ENCODE measurements at places on chromosomes 12 and 14.

GRCh38 chr14:34234258-34234657 lies 227.8 kb downstream of the SPTSSA start:
- DNase-seq = no peak

GRCh38 chr12:1161197-1161596 lies 170.2 kb downstream of the ERC1 start:
- no peak for DNase-seq

DNA sequence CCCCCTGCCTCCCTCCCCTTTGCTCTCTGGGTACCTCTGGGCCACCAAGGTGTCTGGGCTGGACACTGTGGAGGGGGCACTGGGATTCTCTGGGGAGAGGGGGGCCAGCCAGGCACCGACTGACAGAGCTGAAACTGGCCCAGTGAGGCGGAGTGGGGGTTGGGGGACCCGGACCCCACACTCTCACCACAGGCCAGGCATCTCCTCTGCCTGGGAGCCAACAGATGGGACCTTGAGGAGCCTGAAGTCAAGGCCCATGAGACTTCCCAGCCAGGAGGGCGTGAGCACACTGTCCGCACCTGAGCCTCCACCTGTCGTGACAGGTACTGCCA lies 39.8 kb upstream of the PPP1R13B start:
- no peak for DNase-seq

DNA sequence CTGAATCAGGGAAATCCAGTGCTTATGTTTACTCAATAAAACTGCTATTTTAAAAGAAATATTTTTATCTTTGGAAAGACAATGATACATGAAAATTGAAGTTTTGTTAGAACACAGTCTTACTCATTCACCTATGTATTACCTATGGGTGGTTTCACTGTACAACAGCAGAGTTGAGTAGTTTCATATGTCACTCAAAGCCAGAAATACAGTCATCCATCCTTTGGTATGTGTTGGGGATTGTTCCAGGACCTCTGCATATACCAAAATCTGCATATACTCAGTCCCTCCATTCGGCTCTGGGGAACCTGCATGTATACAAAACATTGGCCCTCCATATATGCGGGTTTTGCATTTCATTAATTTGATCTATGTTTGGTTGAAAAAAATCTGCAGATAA lies 190.6 kb downstream of the GPHN start:
- no peak for DNase-seq

GRCh38 chr14:95998656-95999055 lies 40.5 kb upstream of the C14orf132 start:
- DNase-seq = no peak

DNA sequence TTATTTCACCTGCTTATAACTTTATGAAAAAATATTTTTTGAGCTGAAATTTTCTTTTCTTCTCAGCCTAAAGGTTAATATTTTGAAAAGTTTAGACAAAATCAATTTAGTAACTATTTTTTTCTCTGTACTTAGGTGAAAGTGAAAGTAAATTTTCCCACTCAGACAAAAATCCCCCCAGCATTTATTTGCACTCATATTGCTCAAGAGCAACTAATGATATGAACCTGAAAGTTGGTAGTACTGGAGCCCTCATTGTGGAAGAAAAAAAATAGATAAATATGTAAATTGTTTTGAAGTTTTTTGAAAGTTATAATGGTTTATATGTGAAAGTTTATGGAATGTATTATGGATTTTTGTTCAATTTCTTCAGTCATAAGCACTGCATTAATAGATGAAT lies 1005.9 kb upstream of the ATXN7L3B start:
- DNase-seq = no peak

DNA sequence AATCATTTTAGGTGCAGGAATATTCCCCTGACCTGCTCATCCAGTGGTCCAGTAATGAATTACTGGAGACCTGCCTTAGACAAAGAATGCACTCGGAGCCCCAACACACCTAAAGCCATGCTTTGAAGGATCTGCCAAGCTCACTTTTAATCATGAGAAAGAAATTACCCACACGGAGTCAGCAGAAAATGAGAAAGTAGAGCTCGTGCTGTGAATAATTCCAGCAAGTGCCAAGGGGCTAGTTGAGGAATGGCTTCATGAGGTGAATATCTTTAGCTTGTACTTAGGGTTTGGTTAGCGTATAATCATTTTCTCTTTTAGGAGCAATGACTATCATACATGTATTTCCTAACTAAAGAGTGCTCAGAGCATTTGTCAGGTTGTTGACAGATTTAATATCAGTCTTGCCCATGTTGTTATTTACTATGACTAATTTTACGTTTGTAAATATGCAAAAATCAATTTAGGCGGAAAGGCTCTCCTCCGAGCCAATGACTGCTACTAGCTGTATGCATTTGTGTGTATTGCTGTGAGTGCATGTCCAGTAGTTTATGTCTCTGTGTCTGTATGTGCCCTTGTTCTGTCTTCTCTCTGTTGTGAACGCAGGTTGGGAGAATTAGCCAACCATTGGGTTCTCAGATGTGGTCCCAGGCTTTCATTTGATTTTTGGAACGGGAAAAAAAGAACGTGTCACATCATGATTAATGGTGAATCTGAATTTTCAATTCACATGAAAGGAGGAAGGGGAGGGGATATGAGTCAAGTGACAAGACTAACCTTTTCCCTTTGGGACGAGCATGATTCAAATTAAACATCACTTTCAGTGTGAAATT lies 98.4 kb downstream of the RMST start:
- DNase-seq = no peak

GRCh38 chr12:65389436-65389835 lies 111.0 kb downstream of the MSRB3 start:
- DNase-seq = no peak

DNA sequence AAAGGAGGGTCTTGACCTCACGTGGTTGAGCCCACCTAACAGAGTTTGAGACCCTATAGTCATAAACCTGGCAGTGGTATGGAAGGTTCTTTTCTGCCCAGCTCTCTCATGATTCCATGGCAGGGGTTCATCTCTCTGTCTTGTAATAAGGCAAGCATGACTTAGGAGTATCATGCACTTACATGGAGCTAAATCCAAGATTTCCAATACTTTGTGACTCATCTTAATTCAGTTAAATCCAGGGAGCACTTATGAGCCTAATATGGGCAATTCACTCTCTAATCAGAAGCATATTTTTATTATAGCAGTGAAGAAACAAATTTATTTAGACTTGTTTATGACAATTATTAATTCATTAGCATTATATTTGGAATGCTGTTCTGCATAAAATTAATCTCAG lies 131.8 kb upstream of the CPSF6 start:
- no peak for DNase-seq

GRCh38 chr14:101022916-101023435 lies 119.5 kb upstream of the RTL1 start:
- no peak for DNase-seq

- no peak for DNase-seq
Measured at GRCh38 chr12:78530100-78530765, 334.3 kb upstream of the SYT1 start.

GRCh38 chr12:39736406-39736805 lies 116.8 kb upstream of the ABCD2 start:
- DNase-seq = no peak

- DNase-seq = no peak
Measured at GRCh38 chr14:91354979-91355685, 62.5 kb downstream of the CCDC88C start.

DNA sequence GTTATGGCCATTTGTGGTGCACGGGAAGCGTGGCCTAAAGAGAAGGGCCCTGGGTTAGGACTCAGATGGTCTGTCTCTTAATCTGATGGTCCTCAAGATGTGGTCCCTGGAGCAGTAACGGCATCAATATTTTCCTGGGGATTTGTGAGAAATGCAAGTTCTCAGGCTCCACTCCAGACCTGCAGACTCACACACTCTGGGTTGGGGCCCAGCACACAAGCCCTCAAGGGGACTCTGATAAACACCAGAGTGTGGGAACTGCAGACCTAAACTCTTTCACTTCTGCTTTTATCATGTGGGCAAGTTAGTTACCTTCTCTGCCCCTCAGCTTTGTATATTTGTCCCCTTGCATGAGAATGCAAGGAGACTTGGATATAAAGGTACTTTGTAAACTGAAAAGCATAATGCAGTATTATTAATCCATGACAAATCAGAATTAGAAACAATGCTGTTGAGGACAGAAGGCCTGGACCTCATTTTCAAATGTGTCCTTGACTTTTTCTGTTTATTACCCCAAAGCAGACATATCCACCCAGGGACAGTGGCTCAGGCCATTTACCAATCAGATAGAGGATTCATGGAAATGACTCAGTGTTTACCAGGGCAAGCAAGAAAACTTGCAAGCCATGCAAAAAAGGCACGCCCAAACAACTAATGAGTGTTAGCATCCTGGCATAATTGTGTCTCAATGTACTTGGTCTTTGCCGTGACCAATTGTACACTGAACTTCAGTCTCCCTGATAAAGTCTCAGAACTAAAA lies 157.0 kb downstream of the ASCL1 start:
- DNase-seq = no peak

DNA sequence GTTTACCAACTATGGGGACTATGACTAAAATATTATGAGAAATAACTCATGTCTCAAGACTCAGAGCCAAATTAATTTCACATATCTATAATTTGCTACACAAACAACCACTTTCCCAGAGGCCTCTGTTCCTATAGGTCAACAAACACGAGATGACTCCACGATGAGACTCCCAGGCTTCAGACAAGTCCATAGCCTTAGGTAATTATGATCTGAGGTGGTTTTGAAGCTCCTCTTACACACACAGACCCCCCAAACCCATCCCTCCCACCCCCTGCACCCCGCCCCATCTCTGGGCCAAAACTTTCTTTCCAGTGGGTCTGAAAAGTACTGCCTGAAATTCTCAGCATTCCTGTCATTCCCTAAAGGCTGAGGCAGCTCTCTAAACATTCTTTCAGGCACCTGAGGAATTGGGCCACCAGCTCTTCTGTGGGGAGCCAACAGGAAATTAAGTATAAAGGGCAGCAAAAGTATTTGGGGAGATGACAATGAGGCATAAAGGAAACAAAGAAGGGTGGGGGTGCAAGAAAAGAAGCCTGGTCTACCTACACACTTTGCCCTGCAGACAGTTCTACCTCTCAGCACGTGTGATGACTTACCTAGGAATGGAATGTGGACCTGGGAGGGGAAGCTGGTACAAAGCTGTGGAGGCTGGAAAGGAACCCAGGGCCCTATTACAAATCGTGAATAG lies 143.6 kb downstream of the PAWR start:
- DNase-seq = no peak

- no peak for DNase-seq
Measured at GRCh38 chr12:76636121-76636692, 76.6 kb upstream of the OSBPL8 start.

- no peak for DNase-seq
Measured at GRCh38 chr12:106845902-106846301, 71.4 kb downstream of the RIC8B start.

DNA sequence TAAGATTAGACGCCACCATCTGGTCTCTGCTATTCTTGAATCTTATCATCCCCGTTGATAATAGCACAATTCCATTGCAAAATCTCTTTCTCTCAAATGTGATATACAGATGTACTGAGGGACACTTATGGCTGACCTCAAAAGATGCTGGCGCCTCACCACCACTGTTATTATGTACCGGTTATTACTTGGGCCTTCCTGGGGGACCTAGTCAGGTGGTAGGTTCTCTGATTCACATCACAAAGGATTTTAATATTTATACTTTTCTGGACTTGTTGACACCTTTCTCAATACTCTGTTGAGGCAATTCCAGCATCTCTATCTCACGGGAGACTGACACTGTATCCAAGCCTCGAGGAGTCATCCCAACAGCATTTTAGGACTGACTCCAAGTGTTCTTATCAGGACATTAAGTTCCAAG lies 21.3 kb upstream of the FAM234B start:
- no peak for DNase-seq

GRCh38 chr12:25904442-25904841 lies 54.0 kb upstream of the RASSF8 start:
- no peak for DNase-seq

GRCh38 chr12:20270557-20270956 lies 97.8 kb upstream of the PDE3A start:
- DNase-seq = no peak

DNA sequence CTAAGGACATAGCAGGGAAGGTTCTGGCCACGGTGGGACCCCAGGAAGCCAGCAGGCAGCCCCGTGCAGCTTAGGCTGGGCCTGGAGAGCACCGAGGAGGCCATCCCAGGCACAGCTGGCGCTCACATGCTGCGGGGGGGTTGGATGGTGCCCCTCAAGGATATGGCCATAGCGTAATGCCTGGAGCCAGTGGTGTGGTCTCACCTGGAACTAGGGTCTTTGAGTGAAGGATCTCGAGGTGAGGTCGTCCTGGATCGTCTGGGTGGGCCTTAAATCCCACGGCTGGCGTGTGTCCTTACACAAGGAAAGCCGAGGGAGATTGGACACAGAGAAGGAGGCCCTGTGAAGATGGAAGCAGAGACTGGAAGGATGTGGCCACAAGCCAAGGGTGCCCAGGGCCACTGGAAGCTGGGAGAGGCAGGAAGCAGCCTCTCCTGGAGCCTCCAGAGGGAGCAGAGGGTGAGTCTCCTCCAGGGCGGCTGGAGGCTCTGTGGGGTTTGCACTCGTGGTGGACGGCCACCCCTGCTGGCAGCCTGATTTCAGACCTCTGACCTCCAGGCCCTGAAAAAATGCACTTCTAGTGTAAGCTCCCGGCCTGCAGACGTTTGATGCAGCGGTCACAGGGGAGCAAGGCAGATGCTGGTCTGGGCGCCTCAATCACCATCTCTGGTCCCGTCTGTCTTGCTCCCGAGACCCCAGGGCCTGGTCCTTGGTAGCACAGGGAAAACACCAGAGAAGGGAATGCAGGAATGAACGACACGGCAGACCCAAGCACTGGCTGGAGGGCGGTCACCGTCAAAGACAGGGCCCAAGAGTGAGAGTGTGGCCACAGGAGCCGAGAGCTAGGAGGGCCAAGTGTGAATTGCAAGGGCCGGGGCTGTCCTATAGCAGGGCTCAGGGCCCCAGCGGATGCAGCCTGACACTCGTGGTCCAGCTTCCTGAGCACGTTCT lies 218.6 kb downstream of the KIF26A start:
- no peak for DNase-seq

DNA sequence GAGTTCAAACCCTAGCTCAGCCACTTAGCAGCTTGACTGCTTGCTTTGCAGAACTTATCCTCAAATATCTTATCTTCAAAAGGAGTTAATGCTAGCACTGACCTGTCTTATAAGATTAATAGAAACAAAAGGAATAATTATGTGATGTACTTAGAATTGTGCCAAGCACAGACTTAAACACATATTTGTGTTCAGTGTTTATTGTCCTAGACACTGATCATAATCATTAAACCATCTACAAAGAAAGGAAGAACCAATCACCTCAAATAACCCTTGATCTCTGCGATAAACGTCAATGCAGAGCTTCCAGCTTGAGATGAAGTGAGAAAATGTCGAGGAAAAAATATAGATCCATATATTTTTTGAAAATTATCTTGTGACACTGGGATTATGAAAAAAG lies 73.1 kb downstream of the ATXN7L3B start:
- no peak for DNase-seq
